ENCODE measurements at places on chromosomes 12 and 14.
A peak's percentile ranks its signal among the peaks of the same experiment; 100 is the strongest.

GRCh38 chr12:26628234-26628633, 204.8 kb downstream of the ITPR2 start:
- no peak for DNase-seq

DNA sequence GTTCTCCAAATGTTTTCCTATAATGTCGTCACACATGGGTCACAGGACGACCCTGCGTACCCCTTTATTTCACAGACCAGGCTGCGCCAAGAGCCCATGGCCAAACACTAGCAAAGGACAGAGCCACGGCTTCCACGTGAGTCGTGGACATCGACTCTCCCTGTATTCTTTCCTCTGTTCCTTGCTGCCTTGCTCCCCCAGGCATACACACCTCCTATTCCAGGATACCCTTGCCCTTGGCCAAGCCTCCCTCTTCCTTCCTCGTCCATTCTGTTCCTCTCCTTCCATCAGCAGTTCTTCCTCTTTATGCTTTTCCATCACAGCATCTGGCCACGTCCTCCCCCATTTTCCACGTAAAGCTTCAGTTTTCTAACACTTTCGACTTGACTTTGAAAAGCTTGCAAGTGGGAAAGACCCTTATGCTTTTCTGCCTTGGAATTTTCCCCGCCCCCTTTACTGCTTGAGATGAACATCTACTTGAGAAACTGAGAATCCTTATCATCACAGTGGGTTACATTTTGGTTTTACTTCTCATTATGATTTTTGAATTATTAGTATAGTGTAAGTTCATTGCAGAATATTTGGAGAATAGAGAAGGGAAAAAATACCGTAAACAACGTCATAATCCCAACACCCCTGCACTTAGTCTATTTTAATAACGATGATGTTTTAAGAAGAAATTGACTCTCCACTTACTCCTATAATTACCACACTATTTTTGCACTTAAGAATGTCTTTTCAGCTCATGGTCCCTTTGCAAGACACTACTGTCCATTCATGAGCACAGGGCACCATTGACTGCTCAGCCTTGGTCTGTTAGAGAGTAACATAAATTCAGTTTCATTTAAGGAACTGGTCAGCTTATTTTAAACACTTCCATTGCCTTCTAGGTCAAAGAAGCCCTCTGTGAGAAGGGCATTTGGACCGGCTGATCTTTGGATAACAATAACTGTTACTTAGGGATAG, 15.8 kb upstream of the NINJ2 start:
- DNase-seq: no peak

DNA sequence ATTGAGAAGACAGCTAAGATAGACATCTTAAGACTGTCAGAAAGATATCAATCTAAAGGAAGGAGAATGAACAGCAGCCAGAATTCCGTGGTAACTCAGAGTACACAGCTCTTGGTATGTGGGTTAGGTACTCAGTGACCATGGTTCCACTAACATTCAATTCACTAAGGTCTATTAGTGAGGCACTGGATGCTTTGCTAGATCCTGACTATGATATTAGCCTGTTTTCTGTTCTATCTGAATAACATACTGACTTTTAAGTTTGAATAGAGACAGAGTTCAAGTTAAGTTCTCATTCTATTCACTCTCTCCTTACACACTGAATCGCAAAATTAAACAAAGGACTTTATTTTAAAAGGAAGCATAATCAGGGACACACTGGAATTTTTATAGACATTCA, 106.4 kb downstream of the PRKD1 start:
- no peak for DNase-seq

- DNase-seq: no peak
These were observed 25.3 kb downstream of the PPFIBP1 start for GRCh38 chr12:27549236-27549800.

GRCh38 chr12:117284140-117284539, 77.3 kb downstream of the NOS1 start:
- no peak for DNase-seq

DNA sequence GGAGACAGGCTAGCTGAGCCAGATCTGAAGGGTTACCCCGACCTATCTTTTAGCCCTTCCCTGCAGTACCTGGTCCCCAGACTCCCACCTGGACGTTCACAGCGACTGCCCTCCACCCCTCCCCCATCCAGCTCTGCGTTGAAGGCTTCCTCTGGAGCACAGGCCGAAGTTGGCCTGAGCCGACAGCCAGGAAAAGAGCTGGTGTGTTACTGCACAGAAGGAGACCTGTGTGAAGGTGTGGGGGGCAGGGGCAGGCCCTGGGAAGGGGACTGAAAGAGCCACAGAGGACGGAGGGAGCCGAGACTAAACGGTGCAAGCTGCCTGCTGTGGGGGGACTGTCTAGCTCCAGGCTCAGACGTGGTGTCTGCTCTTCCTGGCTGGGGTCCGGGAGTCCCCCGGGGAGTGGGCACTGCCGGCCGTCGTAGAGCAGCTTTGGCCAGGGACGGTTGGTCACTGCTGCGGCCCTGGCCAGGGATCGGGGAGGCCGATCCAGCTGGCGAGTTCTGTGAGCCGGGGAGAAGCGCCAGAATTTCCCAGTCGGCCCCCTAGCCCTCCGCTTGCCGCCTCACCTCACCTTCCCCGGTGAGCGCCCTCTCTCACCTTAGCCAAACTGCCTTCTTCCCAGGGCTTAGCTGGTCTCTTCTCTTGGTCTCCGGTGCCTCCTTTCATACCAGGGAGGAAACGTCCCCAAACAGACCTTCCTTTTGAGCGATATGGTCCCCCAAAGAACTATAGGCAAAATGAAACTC, 899 bp upstream of the COL2A1 start:
- no peak for DNase-seq

GRCh38 chr12:8566525-8566924, 25.8 kb upstream of the CLEC4E start:
- DNase-seq: no peak

GRCh38 chr14:66745078-66745477, 237.1 kb downstream of the GPHN start:
- no peak for DNase-seq

- no peak for DNase-seq
These were observed 15.7 kb downstream of the OR10P1 start for GRCh38 chr12:55652352-55652751.

DNA sequence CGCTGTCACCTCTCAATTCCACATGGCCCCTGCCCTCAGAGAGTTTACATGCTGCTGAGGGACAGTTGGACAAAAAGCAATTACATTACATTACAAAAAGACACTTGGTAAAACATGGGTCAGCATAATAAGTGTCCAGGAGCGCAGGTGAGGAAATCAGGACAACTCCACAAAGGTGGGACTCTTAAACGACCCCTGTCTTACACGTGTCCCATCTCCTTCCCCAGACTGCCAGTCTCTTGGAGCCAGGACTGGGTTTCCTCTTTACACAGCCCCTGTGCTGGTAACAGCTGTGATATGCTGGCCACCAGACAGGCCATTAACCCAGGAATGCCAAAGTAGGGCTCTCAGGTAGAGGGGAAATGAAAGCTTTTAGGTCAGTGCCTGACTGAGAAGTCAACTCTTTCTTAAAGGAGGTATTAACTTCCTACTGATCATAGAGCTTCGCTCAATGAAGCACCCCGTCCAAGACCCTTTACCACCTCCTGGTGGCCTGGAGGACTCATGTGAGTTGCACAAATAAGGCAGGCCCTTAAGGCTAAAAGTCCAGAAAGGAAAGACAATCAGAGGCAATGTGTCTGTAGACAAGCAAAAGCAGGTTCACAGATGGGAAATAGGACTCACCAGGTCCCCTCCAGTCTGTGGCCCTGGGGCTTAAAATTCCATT, 55.5 kb downstream of the ANO2 start:
- no peak for DNase-seq

- DNase-seq: no peak
These were observed 24.4 kb downstream of the NAP1L1 start for GRCh38 chr12:76060111-76060510.

DNA sequence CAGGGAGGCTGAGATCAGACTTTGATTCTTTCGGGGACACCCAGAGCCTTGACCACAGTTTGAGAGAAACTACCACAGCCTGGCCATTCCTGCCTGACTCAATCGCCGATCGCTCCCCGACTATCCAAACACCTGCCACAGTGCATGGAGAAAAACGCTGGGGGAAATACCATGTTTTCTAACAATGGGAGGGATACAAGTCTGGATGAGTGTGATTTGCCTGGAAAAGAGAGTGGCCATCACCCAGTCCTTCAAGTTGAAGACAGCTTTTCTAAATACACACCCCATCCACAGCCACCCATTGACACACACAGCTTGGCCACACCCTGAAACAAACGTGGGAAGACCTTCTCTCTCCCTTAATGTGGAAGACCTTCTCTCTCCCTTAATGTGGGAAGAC, 6.7 kb upstream of the VASH1 start:
- DNase-seq: no peak

DNA sequence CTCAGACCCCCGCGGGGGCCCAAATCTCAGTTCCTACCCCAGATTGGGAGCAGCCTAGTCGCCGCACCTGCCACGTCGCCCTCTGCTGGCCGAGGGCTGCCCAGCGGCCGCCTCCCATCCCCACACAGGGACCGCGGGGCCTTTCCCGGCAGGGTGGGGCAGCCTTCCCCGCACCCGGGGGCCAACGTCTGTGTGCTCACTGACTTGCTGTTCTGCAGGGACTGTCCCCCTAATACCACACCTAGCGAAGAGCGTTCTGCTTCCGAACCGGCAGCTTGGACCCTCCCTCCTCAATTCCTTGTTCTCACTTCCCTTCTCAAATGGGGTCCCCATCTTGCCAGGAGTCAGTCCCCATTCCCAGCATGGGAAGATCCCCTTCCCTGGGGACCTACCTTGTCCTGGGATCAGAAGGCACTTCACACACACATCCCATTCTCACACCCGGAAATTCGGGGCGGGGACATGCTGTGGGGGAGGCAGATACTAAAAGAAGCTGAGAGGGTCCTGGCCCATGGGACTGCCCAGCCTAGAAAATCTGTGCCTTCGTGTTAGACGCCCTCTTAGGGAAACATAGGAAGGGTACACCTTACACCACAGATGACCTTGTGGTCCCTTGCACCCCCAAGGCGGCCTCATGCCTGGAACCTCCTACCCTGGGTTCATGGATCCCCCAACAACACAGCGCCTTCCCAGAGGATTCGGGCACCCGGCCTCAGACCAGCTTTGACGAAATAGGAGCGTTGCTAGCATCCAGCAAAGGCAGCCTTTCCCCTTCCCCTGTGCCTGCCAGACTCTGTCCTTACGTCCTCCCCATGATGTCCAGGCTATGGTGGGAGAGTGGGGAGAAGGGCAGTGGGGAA, 16.4 kb downstream of the ACVRL1 start:
- peak; percentile 25 for DNase-seq

- no peak for DNase-seq
These were observed 4.0 kb downstream of the CPSF6 start for GRCh38 chr12:69243099-69244084.

DNA sequence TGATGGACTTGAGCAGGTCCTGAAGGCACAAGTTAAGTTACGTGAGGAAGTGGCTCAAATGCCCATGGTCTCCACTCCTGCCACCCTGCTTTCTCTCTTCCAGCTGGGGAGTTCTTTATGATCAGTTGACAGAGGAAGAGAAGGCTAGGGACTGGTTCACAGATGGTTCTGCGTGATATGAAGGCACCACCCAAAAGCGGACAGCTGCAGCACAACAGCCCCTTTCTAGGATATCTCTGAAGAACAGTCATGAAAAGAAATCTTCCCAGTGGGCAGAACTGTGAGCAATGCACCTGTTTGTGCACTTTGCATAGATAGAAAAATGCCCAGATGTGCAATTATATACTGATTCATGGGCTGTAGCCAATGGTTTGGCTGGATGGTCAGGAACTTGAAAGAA, 162.4 kb upstream of the FSCB start:
- DNase-seq: no peak

GRCh38 chr14:106872611-106873446, 1346.4 kb downstream of the TMEM121 start:
- peak; percentile 49 for DNase-seq

GRCh38 chr14:90678846-90679362, 137.3 kb downstream of the TTC7B start:
- no peak for DNase-seq

DNA sequence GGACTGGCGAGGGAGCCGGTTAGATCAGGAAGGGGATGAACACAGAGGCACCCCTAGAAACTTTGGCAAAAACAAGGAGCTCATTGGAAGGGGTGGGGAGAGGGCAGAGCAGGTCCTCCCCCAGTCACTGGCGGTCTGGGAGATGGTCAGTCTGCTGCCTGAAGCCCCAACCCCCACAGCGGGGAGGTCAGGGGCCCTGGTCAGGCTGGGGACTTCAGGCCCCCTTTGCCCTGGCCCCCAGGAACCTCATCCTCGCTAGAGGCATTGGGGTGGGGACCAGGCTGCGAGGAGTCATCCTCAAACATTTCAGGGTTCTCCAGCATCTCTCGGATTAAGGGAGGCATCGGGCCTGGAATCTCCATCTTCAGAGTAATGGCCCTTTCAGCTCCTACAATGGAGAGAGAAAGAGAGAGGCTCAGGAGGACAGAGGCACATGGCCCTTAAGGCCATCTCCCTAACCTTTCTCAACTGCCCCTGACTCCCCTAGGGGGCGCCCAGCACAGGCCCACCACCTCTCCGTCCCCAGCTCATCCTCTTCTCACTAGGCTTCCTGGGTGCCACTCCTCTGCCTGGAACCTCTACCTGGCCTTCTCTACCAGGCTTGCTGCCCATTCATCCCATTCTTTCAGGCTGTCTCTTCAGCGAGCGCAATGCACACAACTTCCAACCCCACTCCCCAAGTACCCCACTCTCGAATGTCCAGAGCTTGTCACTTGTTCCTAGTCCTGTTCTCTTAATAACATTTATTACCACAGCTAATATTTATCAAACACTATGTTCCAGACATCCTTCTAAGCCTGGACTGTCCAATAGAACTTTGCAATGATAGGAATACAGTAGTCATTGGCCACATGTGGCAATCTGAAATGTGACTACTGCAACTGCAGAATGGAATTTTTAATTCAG, 4.7 kb upstream of the ITGB7 start:
- no peak for DNase-seq

DNA sequence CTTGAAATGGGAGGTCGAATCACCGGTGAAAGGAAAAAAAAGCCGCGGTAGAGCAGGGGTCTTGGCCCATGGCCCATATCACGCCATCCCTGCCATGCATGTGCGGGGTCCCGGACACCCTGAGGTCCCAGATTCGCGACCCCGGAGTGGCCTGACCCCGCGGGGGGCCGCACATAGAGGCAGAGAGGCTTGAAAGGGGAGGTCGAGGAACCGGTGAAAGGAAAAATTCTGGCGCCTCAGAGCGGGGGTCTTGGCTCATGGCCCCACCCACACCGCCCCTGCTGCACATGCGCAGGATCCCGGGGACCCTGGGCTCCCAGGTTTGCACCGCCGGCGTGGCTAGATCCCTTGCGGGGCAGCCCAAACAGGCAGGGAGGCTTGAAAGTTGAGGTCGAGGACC, 319.8 kb downstream of the ALG10 start:
- DNase-seq: no peak

- no peak for DNase-seq
These were observed 103.3 kb downstream of the C12orf75 start for GRCh38 chr12:105433804-105434203.

- DNase-seq: no peak
These were observed 7.8 kb upstream of the AMN start for GRCh38 chr14:102914474-102915291.

GRCh38 chr12:32292151-32292550, 107.2 kb upstream of the FGD4 start:
- no peak for DNase-seq

Data from stimulated activated CD8-positive, alpha-beta memory T cell treated with anti-CD3 and anti-CD28 coated beads, Interleukin-12 subunit alpha, Interleukin-12 subunit beta, amount 100 ng/mL, for 1 hour (primary cell).